ENCODE measurements at places on chromosomes 4 and X.

GRCh38 chrX:146481735-146482134, 327.8 kb upstream of the CXorf51B start:
- no peak for DNase-seq

DNA sequence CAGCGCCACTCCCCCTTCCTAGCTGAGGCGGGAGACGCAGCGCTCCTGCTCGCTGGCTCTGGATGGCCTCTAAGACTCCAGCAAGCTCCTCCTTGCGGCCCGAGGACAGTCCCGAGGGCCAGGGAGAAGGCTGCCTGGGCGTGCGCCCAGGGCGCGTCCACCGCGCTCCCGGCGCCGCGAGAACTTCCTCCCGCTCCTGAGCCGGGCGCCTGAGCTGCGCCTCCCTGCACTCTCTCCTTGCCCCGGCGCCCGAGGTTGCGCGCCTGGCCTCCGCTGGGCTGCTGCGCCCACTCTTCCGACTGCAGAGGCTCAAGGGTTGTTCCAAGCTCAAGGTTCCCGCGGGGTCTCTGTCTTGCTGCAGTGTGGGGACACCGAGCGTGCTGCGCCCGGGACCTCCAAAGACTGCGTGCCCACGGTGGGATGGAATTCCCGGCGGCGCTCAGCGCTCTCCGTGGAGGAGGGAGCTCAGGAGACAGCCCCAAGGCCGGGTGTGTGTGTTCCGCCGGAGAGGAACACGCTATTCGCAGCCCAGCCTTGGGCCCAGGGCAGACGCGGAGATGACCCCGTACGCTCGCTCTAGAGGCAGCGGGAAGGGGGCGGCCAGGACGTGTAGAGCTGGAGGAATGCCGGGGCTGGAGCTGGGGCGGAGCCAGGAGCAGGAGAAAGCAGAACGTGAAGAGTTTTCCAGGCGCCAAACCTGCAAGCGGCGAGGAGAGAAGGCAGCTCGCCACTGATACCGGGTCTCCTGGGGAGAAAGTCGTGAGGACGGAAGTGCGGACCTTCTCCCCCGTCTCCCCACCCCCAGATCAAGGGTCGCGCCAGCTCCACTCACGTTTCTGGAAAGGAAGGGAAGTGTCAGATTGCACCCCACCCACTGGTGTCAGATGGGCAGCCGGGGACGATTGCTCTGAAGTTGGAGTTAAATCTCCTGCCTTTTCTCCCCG, at the start of gene ARHGAP6:
Gene ARHGAP6 (minus strand): TSS at position 753 of the 944 bp plus-strand sequence. CDS start 1,092 bp downstream, outside the sequence.
- no peak for DNase-seq

DNA sequence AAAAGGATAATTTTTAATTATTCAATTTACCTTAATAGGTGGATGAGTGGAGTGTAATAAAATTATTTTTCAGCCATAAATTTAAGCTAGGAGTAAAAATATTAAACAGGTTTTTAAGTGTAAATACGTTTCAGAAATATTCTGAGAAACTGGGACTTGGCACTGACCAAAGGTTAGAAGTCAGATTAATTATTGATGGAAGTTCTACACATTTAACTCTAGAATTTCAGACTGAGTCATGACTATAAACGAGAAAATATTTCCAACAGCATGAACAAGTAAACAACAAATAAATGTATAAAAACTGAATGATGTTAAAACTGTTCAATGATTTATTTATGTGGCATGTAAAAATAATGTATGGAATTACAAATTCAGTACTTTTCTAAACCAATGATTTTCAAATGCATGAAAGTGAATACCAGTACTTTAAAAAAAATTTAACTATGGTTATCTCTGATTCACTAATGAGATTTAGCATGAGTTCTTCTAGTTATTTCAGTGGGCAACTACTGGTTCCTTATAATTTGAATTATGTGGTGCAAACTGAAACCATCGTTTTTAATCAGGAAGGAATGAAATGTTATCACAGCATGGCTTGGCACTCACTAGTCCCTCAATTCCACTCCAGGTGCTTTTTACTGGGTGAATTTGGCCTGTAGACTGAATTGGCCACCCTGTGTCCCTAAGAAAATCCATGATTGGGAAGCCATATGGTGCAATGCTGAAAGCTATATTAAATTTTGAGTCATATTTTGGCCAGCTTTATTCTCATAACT, 244.2 kb downstream of the FSTL5 start:
- DNase-seq, result no peak

- no peak for DNase-seq
Measured at GRCh38 chr4:22906045-22906444, 213.3 kb downstream of the GBA3 start.

DNA sequence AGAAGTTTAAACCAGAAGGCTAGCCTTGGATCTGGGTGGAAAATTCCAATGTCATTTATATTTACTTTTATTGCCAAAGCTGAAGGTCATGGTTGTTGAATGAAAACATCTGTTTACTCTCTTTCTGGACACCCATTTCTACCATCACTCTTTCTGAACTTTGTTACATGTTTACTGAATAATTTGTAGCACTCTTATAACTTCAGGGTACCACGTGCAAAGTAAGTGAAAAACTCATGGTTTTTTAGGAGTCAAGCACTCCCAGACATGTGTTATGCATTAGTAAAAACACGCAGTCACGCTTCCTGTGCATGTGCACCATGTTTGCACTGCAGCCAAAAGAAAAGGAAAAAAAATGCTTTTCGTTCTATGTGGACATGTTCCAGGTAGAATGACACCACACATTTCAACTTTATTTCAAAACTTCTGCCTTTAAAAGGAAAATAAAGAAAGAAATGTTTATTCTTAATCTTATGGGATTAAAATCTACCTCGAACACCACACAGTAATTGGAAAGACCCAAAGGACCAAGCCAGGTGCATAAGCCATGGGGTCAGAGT, 31.4 kb upstream of the ADH1C start:
- no peak for DNase-seq

DNA sequence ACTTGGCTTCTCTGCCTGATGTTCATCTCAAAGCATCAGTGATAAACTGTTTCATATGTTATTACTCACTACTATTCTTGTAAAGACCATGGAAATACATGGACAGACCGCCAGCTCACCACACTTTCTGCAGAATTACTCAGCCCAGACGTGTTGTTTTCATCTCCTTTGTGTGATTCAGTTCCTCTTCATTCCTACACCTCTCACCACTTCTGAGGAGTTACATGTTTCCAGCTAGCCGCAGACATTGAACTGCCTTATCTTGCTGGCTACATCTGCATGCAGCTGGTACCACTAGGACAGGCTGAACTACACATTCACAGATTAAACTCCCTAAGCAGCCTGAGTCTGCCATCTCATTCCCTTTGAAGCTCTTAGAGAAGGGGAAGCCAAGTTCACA, 443.2 kb upstream of the FGF16 start:
- DNase-seq, result peak; percentile 57

Data from activated naive CD4-positive, alpha-beta T cell treated with anti-CD3 and anti-CD28 coated beads, Interleukin-2, amount 50 U/mL, for 72 hours (primary cell).